PC-9 (cell line): ENCODE measurements at places on chromosomes 7 and 10.

DNA sequence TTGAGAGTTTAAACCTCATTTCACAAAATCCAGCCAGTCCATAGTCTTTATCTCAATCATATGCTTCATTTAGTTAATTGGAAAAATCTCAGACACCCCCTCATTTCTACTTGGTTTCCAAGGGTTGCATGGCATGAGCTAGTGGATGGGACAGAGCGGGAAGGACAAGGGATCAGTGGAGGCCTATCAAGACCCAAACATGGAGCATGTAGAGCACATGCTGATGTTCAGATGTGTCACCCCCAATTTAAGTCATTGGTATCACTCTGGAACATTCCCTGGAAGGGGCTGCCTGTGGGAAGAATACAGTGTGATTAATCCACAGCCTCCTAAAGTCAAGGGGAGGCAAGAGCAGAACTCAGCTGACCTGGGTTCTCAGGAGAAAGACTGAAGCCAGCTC, 2.3 kb downstream of the C10orf71 start:
- no peak overlapping the region for H3K27ac ChIP-seq
- H3K27me3 ChIP-seq: peaks cover 63% of the 10 kb centered on the region
- DNase-seq: no peak
- no peaks in the 10 kb centered on the region for H3K4me1 ChIP-seq
- no peaks in the 10 kb centered on the region for H3K36me3 ChIP-seq

GRCh38 chr10:3660753-3661152, 124.3 kb downstream of the KLF6 start:
- H3K27ac ChIP-seq: no peak overlapping the region
- no peaks in the 10 kb centered on the region for H3K4me1 ChIP-seq
- H3K36me3 ChIP-seq: no peaks in the 10 kb centered on the region
- no peak for DNase-seq
- H3K4me3 ChIP-seq: no peak overlapping the region
- H3K27me3 ChIP-seq: no peaks in the 10 kb centered on the region

DNA sequence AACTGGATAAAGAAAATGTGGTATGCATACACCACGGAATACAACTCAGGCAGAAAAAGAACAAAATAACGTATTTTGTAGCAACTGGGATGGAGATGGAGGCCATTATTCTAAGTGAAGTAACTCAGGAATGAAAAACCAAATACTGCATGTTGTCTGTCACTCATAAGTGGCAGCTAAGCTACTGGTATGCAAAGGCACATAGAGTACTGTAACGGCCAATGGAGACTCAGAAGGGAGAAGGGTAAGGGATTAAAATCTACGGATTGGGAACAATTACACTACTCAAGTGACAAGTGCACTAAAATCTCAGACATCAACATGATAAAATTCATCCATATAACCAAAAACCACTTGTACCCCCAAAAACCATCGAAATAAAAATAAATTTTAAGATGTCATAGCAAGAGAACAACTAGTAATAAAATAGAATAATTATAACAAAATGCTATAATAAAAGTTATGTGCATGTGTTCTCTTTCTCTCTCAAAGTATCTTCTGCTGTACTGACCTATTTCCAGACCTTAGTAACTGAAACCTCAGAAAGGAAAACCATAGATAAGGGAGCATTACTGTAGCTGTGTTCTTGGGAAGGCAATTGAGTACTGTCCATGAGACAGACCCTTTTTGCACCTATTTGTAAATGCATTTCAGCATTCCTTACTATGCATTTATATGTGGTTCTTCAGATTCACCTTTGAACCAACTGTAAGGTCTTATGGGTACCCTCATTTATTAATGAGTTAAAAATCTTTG, 6.7 kb upstream of the NEBL start:
- no peak for DNase-seq
- H3K27ac ChIP-seq: no peak overlapping the region
- H3K4me1 ChIP-seq: no peaks in the 10 kb centered on the region
- no peaks in the 10 kb centered on the region for H3K36me3 ChIP-seq

DNA sequence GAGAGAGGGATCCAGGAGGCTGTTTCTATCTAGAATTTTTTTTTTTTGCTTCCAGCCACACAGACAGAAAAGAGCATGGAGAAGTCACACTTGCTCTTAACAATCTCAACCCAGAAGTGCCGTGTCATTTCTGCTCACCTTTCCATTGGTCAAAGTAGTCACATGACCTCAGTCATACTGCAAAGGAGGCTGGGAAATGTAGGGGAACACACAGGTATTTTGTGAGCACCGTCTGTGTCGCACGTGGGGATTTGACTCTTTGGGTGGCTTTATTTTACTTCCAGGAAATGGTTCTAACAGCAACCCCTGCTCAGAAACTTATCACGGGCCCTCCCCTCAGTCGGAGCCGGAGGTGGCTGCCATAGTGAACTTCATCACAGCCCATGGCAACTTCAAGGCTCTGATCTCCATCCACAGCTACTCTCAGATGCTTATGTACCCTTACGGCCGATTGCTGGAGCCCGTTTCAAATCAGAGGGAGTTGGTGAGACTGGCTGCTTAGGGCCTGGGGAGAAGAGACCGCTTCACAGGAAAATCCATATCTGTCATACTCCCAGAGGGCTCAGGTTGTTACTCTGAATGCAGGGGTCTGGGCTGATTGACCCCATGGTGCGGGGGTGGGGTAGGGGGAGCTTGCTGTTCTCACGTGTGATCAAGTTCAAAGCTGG, 13.1 kb upstream of the CPA1 start:
- H3K27ac ChIP-seq: no peak overlapping the region
- H3K27me3 ChIP-seq: no peaks in the 10 kb centered on the region
- no peak overlapping the region for H3K4me3 ChIP-seq
- no peaks in the 10 kb centered on the region for H3K36me3 ChIP-seq
- H3K4me1 ChIP-seq: peaks cover 48% of the 10 kb centered on the region
- DNase-seq: no peak

DNA sequence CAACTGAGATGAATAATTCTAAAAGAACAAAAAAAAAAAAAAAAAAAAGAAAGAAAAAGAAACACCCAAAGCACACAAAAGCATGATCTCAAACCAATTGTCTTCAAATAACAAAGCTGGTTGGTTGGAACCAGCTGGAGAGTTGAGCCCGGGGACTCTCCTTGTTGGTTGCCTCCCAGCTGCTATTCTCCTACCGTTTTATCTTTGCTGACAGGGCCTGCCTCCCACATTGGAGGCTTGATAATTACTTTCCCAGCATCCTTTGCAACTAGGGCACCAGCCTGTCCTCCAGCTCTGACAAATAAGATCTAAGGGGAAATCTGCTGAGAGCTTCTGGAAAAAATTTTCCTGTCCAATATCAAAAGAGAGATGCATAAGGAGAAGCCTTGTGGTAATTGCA, 6.8 kb downstream of the PON1 start:
- H3K27me3 ChIP-seq: no peaks in the 10 kb centered on the region
- H3K36me3 ChIP-seq: no peaks in the 10 kb centered on the region
- no peaks in the 10 kb centered on the region for H3K4me1 ChIP-seq
- no peak for DNase-seq
- H3K27ac ChIP-seq: no peak overlapping the region

GRCh38 chr10:122221958-122222357, 49.1 kb upstream of the BTBD16 start:
- no peak overlapping the region for H3K27ac ChIP-seq
- no peak for DNase-seq
- H3K4me3 ChIP-seq: no peak overlapping the region
- H3K36me3 ChIP-seq: no peaks in the 10 kb centered on the region
- no peaks in the 10 kb centered on the region for H3K27me3 ChIP-seq

DNA sequence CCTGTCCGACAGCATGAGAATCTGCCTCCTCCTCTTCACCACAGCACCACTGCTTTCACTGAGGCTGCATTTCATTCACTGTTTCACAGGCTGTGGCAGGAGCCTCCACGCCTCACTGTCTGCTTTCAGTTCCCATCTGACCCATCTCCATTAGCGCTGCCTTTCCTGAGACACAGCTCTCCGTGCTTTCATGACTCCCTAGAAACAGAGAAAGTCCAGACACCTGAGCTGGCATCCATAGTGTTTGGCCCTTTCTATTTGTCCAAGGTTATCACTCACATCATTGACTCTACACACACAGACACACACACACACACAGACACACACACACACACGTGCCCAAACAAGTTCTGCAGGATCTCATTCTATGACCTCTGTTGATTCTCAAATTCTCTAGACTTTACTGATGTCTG, 5.2 kb downstream of the LGI1 start:
- no peak overlapping the region for H3K4me3 ChIP-seq
- H3K36me3 ChIP-seq: no peaks in the 10 kb centered on the region
- no peak overlapping the region for H3K27ac ChIP-seq
- H3K27me3 ChIP-seq: no peaks in the 10 kb centered on the region
- DNase-seq: no peak
- H3K4me1 ChIP-seq: no peaks in the 10 kb centered on the region

DNA sequence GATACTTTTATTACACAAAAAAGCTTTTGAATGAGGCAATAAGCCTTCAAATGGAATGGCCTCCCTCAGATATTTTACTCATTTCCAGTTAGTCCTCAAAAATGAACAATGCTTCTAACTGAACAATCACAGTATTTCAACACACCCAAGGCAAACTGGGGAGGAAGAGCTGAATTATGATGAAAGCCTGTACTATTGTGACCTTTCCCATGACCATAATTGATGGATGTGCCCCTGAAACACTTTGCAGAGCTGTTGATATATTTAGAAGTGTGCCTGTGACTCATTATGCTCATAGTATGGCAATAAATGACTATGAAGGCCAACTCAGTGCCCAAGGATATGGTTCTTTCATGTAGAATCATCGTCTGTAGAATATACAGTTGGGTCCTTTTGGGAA, 248.1 kb downstream of the AHR start:
- H3K4me3 ChIP-seq: no peak overlapping the region
- H3K27me3 ChIP-seq: no peaks in the 10 kb centered on the region
- H3K27ac ChIP-seq: no peak overlapping the region

GRCh38 chr10:86971232-86971991, 3.1 kb downstream of the ADIRF start:
- H3K36me3 ChIP-seq: no peaks in the 10 kb centered on the region
- H3K4me1 ChIP-seq: peaks cover 63% of the 10 kb centered on the region

- peaks cover 8% of the 10 kb centered on the region; the same call in 1 of the 2 replicates for H3K4me1 ChIP-seq
- no peak overlapping the region for H3K27ac ChIP-seq
- no peaks in the 10 kb centered on the region for H3K27me3 ChIP-seq
- no peak overlapping the region for H3K4me3 ChIP-seq
These were observed 41.4 kb downstream of the GSDME start for GRCh38 chr7:24715661-24716479.

DNA sequence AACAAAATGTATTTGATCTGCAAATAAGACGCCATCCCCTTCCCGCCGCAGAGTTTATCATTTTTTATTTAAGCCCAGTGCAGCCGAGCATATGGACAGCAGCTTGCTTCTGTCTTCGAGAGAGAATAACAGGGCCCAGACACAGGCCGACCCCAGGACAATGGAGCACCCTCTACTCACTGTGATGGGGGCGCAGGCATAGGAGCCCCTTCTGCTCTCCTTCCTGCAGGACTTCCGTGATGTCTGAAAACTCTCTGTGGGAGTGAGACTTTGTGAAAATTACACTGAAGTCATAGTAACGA, 134.8 kb downstream of the OAT start:
- no peak overlapping the region for H3K27ac ChIP-seq
- no peak for DNase-seq
- H3K27me3 ChIP-seq: no peaks in the 10 kb centered on the region
- no peaks in the 10 kb centered on the region for H3K36me3 ChIP-seq
- H3K4me3 ChIP-seq: no peak overlapping the region

DNA sequence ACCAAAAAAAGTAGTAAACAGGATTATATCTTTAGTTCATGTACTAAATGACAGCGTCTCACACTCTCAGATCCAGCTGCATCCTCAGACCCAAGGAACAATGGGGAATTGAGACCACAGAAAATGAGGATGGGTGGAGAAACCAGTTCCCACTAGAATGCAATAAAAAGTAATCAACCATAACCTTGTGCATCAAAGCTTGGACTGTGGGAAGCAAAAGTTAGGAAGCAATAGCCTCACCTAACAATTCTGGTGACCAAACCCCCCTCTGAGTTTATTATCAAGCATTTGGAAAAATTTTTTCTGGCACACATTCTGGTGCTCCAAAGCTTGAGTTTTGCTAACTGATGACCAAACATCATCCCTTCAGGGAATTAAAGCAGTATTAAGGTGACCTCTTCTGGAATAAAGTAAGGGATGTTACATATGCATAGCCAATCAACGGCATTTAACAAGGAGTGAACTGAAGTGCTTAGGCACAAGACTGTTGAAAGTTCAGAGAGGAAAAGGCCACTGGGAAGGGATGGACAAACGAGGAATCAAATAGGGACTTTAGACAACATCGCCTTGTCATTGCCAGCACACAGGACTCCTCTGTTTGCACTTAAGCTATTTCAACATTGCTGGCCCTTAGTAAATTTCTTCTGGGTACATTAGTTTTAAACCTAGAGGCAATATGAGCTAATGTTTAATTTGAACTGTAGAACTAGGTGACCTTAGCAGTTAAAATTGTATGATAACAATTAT, 1.2 kb upstream of the MAT1A start:
- no peaks in the 10 kb centered on the region for H3K36me3 ChIP-seq
- H3K27ac ChIP-seq: no peak overlapping the region
- DNase-seq: no peak
- H3K4me3 ChIP-seq: no peak overlapping the region
- peaks cover 61% of the 10 kb centered on the region for H3K27me3 ChIP-seq

DNA sequence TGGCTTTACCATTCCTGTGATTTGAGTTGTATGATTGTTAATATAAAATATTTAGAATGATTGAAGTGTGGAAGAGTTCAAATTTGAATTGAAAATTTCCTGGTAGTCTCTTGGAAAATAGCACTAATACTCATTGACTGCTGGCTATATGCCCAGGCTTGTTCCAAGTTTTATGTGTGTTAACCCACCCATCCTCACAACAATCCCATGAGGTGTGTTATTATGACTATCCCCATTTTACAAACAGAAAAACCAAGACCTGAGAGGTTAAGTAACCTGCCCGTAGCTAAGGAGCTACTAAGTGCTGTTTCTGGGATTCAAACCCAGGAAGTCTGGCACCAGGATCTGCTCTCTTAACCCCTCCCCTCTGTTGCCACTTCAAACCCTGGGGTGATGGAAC, 213.9 kb downstream of the CREB5 start:
- no peak overlapping the region for H3K4me3 ChIP-seq
- H3K27ac ChIP-seq: no peak overlapping the region
- H3K27me3 ChIP-seq: no peaks in the 10 kb centered on the region
- no peak for DNase-seq
- peaks cover 26% of the 10 kb centered on the region for H3K4me1 ChIP-seq

- DNase-seq: no peak
- peak overlapping the region; percentile 41 for H3K27ac ChIP-seq
- peaks cover 35% of the 10 kb centered on the region for H3K4me1 ChIP-seq
- H3K36me3 ChIP-seq: no peaks in the 10 kb centered on the region
- peak overlapping the region; percentile 85 for H3K4me3 ChIP-seq
- no peaks in the 10 kb centered on the region for H3K27me3 ChIP-seq
These were observed 370 bp downstream of the TMEM60 start for GRCh38 chr7:77797734-77798393.

- H3K4me1 ChIP-seq: 0 out of 2 replicates have a peak, but pooled peaks cover 5% of the 10 kb centered on the region
- H3K27me3 ChIP-seq: no peaks in the 10 kb centered on the region
- H3K27ac ChIP-seq: no peak overlapping the region
- DNase-seq: no peak
- no peak overlapping the region for H3K4me3 ChIP-seq
- no peaks in the 10 kb centered on the region for H3K36me3 ChIP-seq
These were observed 76.0 kb downstream of the CALD1 start for GRCh38 chr7:134855442-134855841.

GRCh38 chr7:121323515-121324302, 5.1 kb upstream of the WNT16 start:
- H3K4me3 ChIP-seq: no peak overlapping the region
- no peak for DNase-seq
- no peaks in the 10 kb centered on the region for H3K4me1 ChIP-seq
- no peaks in the 10 kb centered on the region for H3K36me3 ChIP-seq

GRCh38 chr10:11684717-11685645, 57.2 kb upstream of the ECHDC3 start:
- H3K27me3 ChIP-seq: no peaks in the 10 kb centered on the region
- peak overlapping the region; percentile 53; the same call in 1 of the 2 replicates for H3K4me3 ChIP-seq
- DNase-seq: peak; percentile 73
